ENCODE measurements at places on chromosomes 3 and 15.

DNA sequence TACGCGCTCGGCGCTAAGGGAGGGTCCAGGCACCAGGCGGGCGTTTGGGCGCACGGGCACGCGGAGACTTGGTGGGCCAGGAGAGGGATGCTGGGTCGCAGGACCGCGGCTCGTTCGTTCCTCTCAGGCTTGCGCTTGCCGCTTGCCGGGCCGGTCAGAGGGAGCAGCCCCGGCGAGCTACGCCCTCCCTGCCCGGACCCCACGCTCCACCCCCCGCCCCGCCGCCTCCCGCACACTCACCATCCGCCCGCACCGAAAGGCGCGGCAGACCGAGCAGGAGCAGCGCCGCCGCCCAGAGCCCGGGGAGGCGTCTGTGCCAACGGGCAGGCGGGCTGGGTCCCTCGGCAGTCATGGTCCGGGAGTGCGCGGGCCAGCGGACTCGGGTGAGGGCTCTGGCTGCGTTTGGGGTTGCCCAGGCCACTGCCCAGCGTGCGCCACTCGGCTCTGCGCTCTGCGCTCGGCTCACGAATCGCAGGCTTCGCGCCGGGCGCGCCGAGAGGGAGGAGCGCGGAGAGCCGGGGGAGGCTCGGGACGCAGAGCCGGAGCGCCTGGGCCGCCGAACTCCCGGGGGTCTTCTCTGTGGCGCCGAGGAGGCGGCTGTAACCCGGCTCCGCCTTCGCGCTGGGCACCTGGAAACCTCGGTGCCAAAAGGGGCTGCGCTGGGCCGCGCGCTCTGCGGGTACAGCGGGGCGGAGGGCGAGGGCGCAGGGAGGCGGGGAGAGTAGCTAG is at the start of gene SUSD5:
Gene SUSD5, minus strand, starts transcription at position 365 of the 729 bp plus-strand sequence. Its CDS starts 13 bp downstream, at position 352.
- DNase-seq, result no peak

- no peak for DNase-seq
Observed at GRCh38 chr15:99435113-99435695, 130.6 kb upstream of the MEF2A start.

DNA sequence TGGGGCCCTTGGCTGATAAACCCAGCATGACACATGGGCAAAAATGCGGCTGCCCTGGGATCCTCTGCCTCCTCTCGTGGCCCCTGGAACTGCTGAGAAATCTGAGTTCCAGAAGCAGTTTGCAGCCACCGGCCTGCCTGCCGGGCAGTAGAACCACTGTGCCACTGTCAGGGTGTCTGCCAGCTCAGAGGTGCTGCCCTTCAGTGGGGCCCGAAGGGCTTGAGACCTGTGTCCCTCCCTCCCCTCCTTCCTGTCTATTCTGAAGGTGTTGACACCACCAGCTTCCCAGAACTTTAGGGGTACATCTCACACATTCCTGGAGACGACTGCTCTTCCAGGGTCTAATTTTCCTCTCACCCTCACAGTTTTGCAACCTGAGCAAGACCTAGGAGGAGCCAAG is 88.2 kb upstream of the POMGNT2 start:
- DNase-seq, result no peak

GRCh38 chr3:80676261-80676660 is 908.5 kb upstream of the ROBO1 start:
- no peak for DNase-seq

DNA sequence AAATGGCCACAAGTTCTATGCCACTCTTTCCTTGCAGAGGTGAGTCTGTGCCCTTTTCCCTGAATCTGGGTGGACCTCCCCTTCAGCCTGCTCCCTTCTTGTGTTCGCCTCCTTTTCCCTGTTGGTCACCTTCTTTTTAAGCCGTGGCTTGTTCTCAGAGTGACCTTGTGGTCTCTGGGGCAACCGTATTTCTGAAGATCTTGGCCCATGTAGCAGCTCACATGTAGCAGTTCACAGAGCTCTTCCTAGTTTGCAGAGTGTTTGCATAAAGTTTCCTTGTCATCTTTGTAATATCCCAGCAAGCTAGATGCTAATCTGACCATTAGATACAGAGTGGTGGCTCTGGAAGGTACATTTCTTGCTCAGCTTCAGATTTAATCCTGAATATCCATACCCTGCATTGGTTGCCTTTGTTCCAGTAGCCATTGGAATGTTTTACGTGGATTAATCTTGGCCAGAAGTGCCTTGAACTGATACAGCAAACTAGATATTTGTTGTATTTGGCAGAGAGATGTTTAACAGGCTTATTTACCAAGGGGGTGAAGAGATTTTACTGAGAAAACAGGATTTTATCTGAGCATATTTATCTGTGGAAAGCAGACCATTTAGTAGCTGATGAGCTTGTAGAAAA is 40.7 kb upstream of the BSN start:
- DNase-seq, result no peak

DNA sequence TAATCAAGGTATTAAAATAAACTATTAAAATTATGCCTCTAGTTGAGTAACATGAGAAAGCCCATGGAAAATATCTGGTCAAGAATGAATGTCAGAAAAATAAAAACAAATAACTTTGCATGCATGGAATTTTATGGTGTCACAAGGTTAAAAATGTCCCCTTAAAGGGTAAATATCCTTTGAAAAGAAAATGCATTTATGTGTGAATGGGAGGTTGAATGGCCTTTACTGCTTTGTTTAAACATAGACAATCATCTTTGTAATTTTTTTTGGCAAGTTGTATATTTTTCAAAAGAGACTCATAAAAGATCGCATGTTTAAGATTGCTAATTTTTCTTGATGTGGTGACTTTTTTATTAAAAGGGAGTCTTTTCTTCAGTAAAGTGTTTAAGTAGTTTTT is 564.2 kb downstream of the NR2F2 start:
- DNase-seq, result no peak

DNA sequence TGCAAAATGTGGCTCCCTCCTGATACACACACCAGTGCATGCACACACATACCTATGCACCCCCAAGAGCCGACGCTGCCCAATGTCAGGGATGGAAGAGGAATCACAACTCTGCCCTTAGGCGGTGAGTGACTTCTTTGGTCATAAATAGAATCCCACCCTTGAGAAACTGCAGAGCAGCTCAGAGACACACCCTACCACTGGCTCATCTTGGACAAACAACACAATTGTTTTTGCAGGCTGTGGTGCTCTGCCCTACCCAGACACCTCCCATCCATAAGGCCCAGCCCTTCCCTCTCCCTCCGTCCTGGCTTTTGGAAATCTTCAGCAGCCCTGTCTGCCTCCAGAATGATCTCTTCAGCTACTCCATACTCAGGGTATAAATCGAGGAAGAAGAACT is 73.8 kb upstream of the HRH1 start:
- no peak for DNase-seq

GRCh38 chr15:90915216-90915807 is 12.2 kb downstream of the MAN2A2 start:
- no peak for DNase-seq

DNA sequence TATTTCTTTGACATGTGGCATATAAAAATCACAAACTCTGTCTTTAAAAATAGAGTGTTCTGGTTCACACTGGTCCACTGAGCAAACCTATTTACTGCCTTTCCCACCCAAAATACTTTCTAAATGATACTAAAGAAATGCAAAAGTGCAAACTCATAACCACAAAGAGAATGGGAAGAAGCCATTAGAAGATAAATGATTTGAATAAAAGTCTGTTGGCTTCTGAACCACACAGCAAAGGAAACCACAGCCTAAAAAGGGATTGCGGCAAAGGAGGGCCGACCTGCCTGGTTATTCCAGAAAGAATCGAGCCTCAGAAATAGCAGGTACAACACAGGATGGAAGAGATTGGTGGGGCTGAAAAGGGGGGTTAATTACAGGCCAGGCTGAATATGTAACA is 599.5 kb downstream of the FHIT start:
- DNase-seq, result no peak

GRCh38 chr15:50355619-50355905 is 564 bp upstream of the GABPB1 start:
- DNase-seq, result no peak

DNA sequence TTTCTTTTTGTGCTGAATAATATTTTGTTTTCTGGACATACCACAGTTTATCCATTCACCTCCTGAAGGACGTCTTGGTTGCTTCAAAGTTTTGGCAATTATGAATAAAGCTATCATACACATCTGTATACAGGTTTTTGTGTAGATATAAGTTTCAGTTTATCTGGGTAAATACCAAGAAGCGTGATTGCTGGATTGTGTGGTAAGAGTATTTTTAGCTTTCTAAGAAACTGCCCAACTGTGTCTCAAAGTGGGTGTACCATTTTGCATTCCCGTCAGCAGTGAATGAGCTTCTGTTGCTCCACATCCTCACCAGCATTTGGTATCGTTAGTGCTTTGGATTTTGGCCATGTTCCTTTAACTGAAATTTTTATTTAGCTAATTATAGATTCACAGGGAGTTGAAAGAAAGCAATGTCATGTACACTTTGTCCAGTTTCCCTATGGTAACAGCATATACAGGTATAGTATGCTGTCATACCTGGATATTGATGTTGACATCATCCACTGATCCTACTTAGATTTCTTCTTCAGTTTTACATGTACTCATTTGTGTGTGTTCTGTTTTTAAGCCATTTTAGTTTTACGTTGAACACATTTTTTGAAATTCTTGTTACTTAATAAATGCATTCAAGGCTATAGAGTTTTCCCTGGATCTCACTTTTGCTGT is 11.9 kb downstream of the ARID3B start:
- no peak for DNase-seq

GRCh38 chr15:80638553-80639167 is 56.5 kb upstream of the ABHD17C start:
- no peak for DNase-seq

All from stimulated activated CD4-positive, alpha-beta T cell treated with anti-CD3 and anti-CD28 coated beads, TNF-alpha, amount 100 ng/mL, for 4 hours (primary cell).